Large intestine (tissue), 12 donors: ENCODE measurements at places on chromosomes 3 and 15. TPM values are rescaled to one million over a fixed set of nuclear protein-coding genes. Genes with fewer than 3 reads are reported as not detected.

- DNase-seq: no peak
Observed at GRCh38 chr3:58215317-58216025, 4.7 kb upstream of the DNASE1L3 start.

DNA sequence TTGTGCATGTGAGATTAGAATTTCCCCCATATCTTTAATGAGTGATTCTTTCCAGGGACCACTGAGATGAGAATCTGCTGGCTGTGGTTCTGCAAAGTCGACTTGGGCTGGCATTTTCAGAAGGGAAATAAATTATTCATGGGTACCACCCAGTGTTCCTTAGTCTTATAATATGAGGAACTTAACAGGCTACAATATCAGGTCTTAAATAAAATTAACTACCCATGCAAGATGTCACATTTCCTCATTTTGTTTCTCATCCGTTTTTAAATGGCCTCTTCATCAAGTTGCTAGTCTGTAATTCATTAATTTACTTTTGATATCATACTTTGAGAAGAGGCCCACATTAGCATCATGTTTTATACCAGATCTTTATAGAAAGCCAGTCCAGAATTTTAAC, 58.3 kb upstream of the SKOR1 start:
- no peak for DNase-seq

- no peak for DNase-seq
Observed at GRCh38 chr3:182908471-182908870, 71.9 kb downstream of the DCUN1D1 start.

- DNase-seq: no peak
Observed at GRCh38 chr3:2889736-2890135, 220.4 kb downstream of the IL5RA start.

GRCh38 chr3:150068440-150069153, 97.9 kb upstream of the PFN2 start:
- no peak for DNase-seq

GRCh38 chr3:155553780-155554179, 191.1 kb downstream of the PLCH1 start:
- no peak for DNase-seq

GRCh38 chr3:51794206-51794605, 15.2 kb upstream of the IQCF6 start:
- DNase-seq: no peak

DNA sequence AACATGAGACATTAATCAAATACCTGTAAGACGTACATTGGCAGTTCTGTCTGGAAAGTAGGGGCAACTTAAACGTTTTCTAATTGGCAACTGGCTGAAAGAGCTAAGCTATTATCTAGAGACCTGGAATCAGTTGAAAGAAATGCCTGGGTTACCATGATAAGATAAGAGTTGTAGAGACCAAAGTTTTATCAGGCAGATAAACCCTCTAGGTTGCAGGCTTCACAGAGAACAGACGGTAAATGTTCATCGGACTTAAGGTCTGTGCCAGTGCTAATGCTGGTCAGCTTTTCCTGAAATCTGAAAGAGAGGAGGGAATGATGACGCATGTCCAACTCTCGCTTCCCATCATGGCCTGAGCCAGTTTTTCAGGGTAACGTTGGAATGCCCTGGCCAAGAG, 196.2 kb downstream of the ROBO2 start:
- no peak for DNase-seq

GRCh38 chr3:48202632-48203031, 14.4 kb upstream of the CDC25A start:
- DNase-seq: no peak

- no peak for DNase-seq
Observed at GRCh38 chr3:100865442-100865841, 127.8 kb downstream of the ABI3BP start.

DNA sequence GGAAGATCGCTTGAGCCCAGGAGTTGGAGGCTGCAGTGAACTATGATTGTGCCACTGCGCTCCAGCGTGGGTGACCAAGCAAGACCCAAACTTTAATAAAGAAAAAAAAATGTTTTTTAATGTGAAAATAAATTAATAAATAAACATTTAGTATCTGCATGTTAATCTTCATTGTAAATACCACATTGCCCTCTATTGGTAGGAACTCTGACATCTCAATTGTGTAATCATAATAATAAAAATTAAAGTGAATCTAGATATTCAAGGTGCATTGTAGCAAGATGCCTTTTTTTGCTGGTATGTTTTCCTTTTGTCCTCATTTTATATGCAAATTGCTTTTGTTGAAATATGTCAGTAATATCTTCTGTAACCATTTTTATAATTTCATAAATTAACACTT, 95.0 kb upstream of the LIMD1 start:
- no peak for DNase-seq

DNA sequence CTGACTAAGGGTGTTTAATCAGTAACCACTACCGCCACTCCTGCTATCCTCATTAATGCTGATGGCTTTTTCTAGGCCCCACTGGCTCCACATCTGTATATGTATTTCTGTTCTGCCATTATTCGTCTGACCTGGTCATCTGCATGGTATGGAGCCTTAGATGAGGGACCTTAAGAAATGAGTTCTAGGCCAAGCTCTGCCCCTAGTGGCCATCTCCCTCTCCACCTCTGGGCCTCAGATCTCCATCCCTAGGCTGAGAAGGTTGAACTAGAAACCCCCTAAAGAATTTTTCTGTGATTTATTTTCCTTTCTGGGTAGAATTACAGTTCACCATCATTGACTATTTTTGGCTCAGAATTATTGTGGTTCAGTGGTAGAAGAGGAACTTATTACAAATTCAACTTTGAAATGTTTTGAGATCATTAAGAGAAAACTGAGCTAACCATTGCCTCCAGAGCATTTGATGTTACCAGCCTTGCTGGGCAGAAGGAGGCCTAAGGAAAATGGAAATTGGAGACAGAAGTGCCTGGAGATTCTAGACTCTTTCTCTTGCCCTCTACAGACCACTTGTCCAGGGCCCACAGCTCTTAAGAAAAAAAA, 325.2 kb upstream of the NR2E3 start:
- no peak for DNase-seq

DNA sequence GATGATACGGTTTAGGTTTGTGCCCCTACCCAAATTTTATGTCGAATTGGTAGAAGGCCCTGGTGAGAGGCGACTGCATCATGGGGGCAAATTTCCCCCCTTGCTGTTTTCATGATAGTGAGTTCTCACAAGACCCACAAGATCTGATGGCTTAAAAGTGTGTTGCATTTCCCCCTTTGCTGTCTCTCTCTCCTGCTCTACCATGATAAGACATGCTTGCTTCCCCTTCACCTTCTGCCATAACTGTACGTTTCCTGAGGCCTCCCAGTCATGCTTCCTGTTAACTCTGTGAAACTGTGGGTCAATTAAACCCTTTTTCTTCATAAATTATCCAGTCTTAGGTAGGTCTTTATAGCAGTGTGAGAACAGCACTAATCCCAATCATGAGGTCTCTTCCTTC, 381.2 kb downstream of the RSL24D1 start:
- DNase-seq: no peak

The CILP gene
- 2.8 TPM for polyA plus RNA-seq

The BNIP2 gene
- 59.0 TPM for polyA plus RNA-seq

The PLAAT1 gene
- 0.24 TPM for polyA plus RNA-seq

The FAM107A gene
- 1.3 TPM for polyA plus RNA-seq

The STIMATE gene
- 5.9 TPM for polyA plus RNA-seq

The CLEC3B gene
- 35.7 TPM for polyA plus RNA-seq

The CPEB1 gene
- 1.5 TPM for polyA plus RNA-seq

The FRMD5 gene
- 1.7 TPM for polyA plus RNA-seq

The SRGAP3 gene
- 6.5 TPM for polyA plus RNA-seq
